ENCODE measurements at places on chromosomes 13 and 19.
A peak's percentile ranks its signal among the peaks of the same experiment; 100 is the strongest.

DNA sequence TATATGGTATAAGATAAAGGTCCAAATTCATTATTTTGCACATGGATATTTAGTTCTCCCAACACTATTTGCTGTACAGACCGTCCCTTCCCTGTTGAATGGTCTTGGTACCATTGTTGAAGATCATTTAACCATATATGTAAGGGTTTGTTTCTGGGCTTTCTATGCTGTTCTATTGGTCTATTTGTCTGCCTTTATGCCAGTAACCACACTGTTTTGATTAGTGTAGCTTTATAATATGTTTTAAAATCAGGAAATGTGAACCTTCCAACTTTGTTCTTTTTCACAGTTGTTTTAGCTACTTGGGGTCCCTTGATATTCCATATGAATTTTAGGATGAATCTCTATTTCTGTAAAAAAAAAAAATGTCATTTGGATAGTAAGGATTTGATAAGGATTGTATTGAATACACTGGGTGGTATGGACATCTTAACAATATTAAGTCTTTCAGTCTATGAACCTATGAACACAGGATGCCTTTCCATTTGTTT lies 16.9 kb downstream of the IFT88 start:
- no peak for DNase-seq

- DNase-seq, result no peak
Measured at GRCh38 chr19:9474975-9475374, 23.4 kb downstream of the ZNF560 start.

- DNase-seq, result no peak
Measured at GRCh38 chr13:97849305-97849704, 104.2 kb upstream of the IPO5 start.

- no peak for DNase-seq
Measured at GRCh38 chr13:23268441-23268840, 87.7 kb downstream of the SGCG start.

DNA sequence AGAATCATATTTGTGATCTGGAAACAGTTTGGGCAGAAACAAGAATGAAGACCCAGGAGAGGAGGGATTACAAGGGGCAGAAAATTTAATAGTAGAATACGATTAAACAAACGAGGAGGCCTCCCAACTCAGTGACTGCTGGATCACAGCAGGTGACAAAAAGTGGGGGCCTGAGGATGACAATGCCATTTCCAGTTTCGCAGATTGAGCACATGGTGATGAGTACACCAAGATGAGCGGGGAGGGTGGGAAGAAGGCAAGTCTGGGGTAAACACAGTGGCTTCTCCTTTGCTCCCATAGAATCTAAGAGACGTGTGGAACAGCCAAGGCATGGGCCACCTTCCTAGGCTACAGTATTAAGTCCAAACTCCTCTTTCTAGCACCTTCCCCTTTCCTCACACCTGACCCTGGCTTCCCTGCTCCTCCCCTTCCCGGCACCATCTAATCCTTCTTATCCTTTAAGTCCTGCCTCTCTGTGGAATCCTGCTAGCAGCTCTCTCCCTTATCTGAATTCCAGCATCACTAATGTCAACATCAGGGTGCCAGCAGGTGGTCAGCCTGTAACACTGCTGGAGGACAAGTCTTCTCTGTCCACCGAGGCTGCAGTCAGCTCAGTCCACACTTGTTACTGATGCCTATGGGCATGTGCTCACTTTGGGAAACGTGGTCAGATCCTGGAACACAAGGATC lies 13.5 kb downstream of the ATP7B start:
- no peak for DNase-seq

GRCh38 chr13:50801087-50801931 lies 42.2 kb downstream of the DLEU7 start:
- peak; percentile 78 for DNase-seq

DNA sequence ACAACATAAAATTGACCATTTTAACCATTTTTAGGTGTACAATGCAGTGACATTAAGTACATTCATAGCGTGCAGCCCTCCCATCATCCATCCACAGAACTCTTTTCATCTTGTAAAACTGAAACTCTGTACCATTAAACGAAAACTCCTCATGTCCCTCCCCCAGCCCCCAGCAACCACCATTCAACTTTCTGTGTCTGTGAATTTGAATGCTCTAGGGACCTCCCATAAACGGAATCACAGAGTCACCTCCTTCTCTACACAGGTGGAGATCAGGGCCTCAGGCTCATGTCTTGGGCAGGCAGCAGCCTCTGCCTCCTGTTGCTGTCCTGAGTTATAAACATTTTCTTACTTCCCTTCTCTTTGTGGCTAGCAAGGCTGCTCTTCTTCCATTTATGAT lies 7.3 kb upstream of the CCNE1 start:
- DNase-seq, result no peak

GRCh38 chr19:52566121-52566520 lies 4.0 kb upstream of the ZNF701 start:
- no peak for DNase-seq

DNA sequence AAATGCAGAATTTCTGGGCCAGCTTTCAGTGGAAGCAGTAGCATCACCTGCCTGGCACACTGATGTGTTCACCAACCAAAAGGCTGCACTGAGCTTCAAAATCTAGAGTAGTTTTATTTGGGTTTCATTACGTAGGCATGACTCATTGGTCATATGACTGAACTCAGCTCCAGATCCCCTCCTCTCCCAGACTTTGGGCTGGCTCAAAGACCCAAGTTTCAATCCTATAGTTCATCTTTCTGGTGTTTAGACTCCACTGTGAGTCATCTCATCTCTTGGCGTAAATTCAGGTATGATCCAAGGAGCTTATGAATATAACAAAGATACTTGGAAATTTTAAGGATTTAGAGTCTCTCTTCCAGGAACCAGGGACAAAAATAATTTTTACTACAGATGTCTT lies 17.7 kb downstream of the ZMYM5 start:
- DNase-seq, result peak; percentile 90

DNA sequence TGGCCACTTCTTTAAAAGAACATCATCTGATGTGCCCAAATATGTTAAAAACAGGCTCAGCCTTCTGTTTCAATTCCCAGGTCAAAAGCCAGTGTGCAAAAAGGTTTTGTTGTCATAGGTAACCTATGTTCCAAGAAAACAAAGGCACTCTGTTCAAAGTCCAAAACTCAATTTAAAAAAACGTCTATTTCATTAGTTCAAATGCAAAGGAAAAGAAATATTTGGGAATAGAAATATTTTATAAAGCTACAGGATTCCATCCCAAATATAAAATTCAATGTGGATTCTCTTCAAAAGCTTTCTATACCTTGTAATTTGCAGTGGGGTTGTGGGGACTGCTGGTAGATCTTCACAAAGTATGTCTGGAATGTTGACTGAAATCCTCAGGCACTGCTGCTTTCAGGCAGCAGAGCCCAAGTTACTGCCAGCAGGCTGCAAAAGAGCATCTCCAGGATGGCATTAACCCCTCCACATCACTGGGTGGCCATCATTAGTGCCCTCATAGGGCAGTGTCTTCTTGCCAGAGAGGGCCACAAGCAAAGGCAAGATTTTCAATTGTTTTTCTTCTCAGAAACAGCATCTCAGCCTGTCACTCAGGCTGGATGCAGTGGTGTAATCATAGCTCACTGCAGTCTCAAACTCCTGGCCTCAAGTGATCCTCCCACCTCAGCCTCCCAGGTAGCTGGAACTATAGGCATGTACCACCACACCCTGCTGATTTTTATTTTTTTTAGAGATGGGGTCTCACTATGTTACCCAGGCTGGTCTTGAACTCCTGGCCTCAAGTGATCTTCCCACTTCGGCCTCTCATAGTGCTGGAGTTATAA lies 22.8 kb upstream of the STK24 start:
- no peak for DNase-seq

- no peak for DNase-seq
Measured at GRCh38 chr13:58048670-58049069, 417.1 kb downstream of the PCDH17 start.

GRCh38 chr19:14471436-14472187 lies 3.5 kb downstream of the PTGER1 start:
- no peak for DNase-seq

DNA sequence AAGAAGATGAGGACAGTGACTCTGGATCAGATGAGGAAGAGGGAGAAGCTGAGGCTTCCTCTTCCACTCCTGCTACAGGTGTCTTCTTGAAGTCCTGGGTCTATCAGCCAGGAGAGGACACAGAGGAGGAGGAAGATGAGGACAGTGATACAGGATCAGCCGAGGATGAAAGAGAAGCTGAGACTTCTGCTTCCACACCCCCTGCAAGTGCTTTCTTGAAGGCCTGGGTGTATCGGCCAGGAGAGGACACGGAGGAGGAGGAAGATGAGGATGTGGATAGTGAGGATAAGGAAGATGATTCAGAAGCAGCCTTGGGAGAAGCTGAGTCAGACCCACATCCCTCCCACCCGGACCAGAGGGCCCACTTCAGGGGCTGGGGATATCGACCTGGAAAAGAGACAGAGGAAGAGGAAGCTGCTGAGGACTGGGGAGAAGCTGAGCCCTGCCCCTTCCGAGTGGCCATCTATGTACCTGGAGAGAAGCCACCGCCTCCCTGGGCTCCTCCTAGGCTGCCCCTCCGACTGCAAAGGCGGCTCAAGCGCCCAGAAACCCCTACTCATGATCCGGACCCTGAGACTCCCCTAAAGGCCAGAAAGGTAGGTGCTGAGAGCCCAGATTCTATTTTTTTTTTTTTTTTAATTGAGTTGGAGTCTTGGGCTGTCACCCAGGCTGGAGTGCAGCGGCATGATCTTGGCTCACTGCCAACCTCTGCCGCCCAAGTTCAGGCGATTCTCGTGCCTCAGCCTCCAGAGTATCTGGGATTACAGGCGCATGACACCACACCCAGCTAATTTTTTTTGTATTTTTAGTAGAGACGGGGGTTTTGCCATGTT lies 2.3 kb downstream of the PPP1R15A start:
- peak; percentile 82 for DNase-seq

- DNase-seq, result no peak
Measured at GRCh38 chr19:1859331-1859781, 4.0 kb downstream of the KLF16 start.

DNA sequence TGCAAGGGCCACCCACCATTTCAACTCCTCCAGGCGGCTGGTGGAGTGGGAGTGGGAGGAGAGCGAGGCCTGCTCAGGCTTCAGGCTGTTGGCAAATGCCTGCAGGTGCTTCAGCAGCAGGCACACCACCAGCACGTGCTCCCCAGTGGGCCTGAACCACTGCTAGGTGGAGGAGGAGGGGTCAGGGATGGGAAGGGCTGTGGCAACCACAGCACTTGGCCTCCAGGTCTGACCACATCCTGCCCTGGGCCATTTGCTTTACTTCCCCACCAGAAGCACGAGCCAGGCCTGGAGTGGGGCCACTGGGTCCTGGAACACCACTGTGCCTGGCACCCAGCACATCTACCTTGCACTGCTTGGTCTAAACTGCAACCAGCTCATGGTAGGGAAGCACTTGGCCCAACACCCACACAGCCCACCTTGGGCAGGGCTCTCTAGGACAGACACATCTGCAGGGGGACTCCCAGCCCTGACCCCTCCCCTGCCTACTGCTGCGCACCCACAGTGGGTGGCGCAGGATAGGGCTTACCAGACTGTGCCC lies 26.2 kb downstream of the TUBA3C start:
- no peak for DNase-seq

- DNase-seq, result no peak
Measured at GRCh38 chr13:114249077-114249476, 14.4 kb downstream of the CDC16 start.

GRCh38 chr19:44951179-44952159 lies 3.7 kb upstream of the CLPTM1 start:
- peak; percentile 73 for DNase-seq

GRCh38 chr13:78597602-78597932 lies 5.8 kb downstream of the POU4F1 start:
- no peak for DNase-seq

- no peak for DNase-seq
Measured at GRCh38 chr19:16520074-16520973, 21.9 kb downstream of the CHERP start.

GRCh38 chr13:107348471-107348870 lies 780.5 kb upstream of the ARGLU1 start:
- DNase-seq, result no peak

DNA sequence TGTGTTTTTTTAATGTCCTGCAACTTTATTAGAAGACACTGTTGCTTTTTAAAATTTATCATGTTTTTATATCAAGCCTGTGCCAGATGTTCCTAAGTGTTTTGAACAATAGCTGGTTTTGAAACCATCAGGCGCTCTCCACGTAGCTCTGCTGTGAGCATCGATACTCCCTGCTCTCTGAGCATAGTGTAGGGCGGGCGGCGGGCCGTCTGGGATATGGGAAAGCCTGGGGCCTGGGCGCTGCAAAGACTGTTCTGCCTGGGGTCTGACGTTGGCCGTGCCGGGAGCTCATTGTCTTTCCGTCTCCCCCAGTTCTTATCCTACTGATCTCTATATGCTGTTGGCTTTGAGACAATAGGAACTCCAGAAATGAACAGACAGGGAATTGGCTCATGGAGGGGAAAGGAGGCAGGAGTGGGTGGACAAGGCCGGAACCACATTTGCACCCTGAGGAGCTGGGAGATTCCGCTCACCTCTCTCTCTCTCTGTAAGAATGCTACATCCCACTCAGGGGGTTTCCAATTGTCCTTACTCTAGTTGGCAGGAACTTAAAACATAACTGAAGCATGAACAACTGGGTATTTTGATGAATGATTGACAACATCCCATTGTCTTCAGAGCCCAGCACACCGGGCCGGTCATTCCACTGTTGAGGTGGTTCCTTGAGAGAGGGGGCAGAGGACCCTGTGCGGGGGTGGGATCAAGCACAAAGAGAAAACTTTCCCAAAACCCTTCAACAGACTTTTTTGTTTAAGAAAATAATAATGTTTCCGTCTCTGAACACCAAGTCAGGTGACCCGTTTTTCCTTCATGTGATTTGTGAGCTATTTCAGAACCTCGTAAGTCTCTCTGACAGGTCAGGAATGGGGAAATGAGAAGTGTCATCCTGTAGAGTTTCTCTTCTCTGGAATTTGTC lies 64.7 kb downstream of the COL4A2 start:
- no peak for DNase-seq

All from RPMI7951 (cell line).